ENCODE measurements at places on chromosomes 11 and 22.

GRCh38 chr22:30887453-30887852, 81.1 kb downstream of the MORC2 start:
- no peak for DNase-seq

DNA sequence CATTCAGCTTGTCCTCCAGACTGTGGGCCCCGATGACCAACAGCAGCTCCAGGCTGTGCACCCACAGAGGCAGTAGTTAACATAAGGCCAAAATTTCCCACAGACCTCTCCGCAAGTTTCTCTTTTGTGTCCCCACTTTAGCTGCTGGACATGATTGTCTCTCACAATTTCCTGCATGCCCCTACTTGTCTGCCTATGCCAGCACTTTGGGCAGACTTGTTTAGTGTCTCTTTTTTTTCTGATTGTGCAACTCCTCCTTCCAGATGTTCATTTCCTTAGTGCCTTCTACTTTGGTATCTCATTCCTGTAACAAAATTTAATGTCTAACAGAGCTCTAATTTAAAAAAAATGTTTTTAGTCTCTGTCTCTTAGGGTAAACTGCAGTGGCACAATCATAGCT, 23.8 kb upstream of the SCN3B start:
- DNase-seq: no peak

DNA sequence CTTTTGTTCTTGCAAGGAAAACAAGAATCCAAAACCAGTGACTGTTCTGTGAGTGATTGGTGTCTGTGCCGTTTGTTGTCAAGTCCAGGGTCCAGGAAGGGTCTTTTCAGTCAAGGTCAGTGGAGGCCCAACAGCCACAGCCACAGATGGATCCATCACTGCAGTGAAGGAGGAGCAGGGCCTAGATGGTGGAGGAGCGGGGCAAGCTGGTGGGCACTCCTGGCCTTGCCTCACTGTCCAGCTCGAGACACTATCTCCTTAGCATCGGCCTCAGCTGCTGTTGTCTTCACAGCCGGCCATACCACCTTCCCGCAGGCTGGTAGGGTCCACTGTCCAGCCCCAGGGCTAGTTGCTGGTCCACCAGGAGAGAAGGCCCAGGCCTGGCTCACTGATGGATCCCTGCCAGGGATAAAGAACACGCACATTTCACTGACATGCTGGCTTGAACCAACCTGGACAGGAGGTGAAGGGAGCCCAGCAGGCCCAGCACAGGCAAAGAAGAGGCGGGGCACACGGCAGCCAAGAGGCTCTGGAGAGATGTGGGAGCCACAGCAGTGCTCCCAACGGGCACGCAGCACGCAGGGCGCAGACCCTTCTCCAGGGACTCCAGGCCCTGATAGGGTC, 15.2 kb downstream of the POLR3H start:
- no peak for DNase-seq

GRCh38 chr22:46714550-46714949, 23.5 kb downstream of the CERK start:
- DNase-seq: no peak

- DNase-seq: no peak
These were observed 1261.4 kb upstream of the TENM4 start for GRCh38 chr11:80702264-80702663.

GRCh38 chr22:49728570-49729271, 99.0 kb downstream of the BRD1 start:
- no peak for DNase-seq

DNA sequence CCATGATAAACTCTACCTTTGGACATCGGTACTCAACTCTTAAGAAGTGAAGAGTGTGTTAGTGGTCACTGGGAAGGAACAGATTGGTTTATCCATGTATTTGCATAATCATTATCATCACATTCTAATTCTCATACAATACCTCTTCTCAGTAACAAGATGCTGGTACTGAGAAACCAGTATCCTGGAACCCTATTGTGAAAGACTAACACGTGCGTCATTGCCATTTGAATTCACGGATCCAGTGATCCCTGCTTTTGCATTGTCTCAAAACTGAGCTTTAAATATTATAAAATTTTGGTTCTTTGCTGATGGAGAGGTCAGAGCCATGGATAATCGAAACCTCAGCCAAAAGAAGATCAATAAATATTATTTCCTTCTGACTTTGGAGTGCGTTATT, 35.2 kb downstream of the KIRREL3 start:
- no peak for DNase-seq

Measured in DMS 273 treated with DMSO at 0.1 percent for 48 hours (cell line).